ENCODE measurements at places on chromosomes 1 and 21. TPM values are rescaled to one million over a fixed set of nuclear protein-coding genes. Genes with fewer than 3 reads are reported as not detected.

GRCh38 chr1:223776826-223777454 is 64.6 kb downstream of the CAPN2 start:
- DNase-seq = no peak

Gene CCDC30
- 8.4 TPM for total RNA-seq

DNA sequence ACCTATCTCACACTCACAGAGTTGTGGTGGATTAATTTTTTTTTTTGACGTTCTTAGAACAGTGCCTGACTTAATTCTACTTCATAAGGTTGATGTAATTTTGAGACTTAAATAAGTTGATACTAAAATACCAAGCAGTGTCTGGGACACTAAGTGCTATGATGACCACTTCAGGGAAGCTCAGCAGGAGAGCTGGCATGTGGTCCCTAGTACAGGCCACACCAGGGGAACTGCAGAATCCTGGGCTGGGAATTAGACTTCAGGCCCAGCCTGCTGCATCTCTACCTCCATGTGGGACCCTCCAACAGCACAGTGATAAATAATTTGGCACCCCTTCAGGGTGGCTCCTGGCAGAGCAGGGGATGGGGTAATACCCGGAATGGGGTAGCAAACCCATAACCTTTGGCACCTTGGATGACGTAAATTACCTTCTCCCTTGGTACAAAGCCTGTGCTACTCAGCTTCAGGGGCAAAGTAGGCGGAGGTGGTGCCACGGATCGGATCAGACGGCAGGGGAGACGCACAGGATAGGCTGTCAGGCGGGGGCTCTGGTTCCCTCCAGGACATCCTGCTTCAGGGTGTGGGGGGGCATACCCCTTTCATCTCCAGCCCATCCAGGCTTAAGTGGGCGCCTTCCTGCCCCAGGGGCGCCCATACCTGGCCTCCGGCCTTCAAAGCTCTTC is 4.8 kb downstream of the MFSD2A start:
- DNase-seq = no peak

- no peak for DNase-seq
Observed at GRCh38 chr1:31587720-31588423, 11.6 kb downstream of the TINAGL1 start.

GRCh38 chr1:35120458-35121133 is 41.4 kb downstream of the ZMYM1 start:
- peak; percentile 10 for DNase-seq
